Activated naive CD4-positive, alpha-beta T cell (primary cell): ENCODE measurements at places on chromosomes 16 and 17.
A peak's percentile ranks its signal among the peaks of the same experiment; 100 is the strongest.

DNA sequence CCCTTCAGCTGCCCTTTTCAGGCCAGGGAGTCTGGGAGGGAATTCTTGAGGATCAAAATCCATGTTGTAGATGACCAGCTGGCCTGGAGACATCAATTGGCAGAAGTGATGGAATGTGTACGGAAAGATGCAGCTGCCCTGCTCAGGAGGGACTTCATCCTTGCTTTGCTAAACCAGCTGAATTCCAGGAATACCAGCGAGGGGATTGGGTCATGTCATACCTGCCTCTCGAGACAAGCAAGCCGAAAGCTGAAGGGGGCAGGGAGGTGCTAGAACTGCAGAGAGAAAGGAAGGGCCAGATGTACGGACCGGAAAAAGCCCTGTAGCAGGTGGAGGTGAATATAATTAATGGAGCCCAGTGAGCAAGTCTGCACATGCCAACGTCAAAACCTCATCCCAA, 25.6 kb upstream of the NTN1 start:
- no peak for DNase-seq

DNA sequence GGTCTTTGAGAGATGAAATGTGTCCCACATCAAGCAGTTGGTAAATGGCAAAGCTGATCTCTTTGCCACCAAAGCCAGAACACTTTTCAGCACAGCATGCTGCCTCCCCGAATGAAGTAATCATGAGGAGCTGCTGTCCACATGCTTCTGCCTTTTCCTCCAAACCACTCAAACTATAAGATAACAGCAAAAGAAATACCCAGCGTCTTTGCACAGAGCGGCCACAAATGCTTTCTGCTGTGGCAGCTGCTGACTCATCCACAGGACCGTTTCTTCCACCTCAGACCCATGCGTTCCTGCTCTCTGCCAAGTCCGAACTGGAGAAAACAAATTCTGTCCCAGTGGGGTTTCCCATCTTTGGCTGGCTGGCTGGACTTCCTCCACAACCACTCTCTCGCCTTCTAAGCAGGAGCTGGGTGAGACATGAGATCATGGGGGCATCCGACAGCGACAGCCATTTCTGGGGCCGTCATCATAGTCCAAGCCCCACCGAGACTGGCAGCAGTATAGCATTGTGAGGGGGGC, 27.1 kb downstream of the TBC1D3B start:
- DNase-seq = no peak

GRCh38 chr17:60640503-60640902, 37.1 kb upstream of the BCAS3 start:
- no peak for DNase-seq

GRCh38 chr17:46943501-46944393, 20.8 kb downstream of the GOSR2 start:
- DNase-seq = no peak

- DNase-seq = no peak
Observed at GRCh38 chr17:73232587-73233373, 28.9 kb downstream of the CPSF4L start.

- DNase-seq = no peak
Observed at GRCh38 chr16:30559690-30560089, 1.5 kb upstream of the ZNF764 start.

DNA sequence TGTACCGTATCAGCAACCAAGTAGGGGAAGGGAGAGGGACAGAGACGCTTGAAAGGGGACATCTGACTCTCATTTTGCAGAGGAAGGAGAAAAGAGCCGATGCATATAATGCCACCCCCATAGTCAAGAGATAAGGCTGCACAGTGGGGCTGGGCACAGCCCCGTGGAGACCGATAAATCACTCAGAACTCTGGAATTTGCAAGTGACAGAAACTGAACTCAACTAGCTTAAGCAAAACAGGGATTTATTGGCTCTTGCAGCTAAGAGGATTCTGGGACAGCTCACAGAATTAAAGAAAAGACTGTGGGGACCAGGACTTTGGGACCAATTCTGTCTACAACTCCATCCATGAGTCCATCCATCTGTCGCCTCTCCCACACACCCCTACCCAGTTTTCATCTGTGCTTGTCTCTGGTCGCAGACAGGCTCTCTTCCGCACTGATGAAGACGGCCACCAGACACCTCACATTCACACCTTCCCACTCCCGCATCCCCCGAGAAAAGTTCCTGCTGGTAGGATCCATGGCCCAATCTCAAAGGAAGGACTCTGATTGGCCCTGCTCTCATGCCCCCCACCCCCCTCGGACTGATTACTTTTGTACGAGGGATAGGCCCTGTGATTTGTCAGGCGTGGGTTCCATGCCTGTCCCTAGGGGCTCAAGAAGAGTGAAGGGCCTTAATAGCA, 105.9 kb upstream of the RPL38 start:
- DNase-seq = no peak

- DNase-seq = no peak
Observed at GRCh38 chr16:12024429-12024828, 47.9 kb downstream of the SNX29 start.

DNA sequence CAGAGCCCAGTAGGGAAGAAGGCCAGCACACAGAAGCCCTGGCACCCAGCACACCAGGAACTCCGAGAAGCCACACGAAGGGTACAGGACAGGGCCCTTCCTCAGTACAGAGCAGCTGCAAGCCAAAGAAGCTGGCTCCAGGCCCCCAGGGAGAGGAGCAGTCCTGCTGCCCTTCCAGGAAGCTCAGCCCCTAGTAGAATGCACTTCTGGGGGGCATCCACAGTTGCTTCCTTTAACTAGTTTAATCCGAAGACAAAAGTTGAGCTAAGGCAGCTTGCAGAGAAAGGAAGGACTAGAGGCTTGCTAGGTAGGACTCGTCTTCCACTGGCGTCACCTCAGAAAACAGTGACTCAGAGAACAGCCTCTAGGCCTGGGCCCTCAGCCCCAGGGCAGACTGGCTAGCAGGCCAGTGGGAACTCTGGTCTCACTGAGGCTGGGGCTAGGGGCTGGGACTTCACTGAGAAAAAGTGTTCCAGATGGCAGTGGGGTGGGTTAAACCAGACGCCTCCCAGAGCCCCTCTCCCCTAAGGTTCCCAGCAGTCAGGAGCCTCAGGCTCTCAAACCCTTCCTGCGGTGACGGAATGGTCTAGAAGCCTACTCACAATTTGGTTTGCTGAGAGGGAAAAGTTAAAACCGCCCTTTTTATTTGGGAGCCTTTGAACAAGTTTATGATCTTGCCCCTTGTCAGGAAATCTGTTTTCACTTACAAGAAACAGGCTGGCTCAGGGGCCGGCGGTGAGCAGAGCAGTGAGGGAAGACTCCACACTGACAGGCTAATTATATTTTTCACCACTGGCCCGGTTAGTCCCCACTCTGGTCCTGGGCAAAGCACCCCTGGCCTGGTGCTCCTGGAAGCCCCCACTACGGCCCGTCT, 41.4 kb downstream of the ACTG1 start:
- DNase-seq = no peak

DNA sequence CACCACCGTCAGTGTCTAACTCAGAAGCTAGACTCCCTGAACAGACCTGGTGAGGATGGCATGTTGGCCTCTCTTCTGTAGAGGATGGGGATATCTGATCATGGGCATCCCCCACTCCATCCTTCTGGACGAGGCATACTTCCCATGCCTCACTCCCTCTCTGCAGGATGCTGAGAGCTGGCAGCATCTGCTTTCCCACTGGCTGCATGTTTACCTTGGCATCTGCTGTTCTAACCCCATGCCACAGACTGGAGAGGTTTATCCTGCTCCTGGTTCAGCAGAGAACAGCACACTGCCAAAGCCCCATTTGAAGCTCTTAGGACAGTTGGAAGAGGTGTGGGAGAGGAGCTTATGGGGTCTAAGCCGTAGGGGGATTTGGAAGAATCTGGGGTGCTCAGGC, 46.0 kb downstream of the YPEL2 start:
- DNase-seq = no peak

DNA sequence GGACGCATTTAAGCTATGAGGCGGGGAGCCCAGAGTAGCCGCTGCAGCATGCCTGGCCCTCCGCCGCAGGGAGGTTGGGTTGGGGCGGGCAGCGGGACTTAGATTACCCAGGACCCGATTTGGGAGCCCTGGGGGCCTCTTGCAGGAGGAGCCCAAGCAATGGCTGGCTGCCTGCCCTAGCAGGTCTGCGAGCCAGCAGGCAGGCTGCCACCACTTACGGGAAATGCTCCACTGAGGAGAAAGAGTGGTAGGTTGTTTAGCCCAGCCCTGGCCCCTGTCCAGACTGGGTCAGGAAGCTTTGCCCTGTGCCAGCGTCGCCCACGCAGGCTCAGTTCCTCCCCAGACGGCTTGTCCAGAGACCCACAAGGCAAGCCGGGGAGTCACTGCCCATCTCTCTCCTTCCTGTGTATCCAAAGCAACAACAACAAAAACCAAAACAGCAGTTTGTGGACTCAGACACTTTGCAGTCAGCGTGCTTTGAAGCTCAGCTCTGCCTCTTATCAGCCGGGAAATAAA, 10.3 kb upstream of the TVP23A start:
- no peak for DNase-seq

- DNase-seq = no peak
Observed at GRCh38 chr17:60891149-60891548, 213.5 kb downstream of the BCAS3 start.

- DNase-seq = no peak
Observed at GRCh38 chr16:73396556-73396955, 348.6 kb upstream of the ZFHX3 start.

DNA sequence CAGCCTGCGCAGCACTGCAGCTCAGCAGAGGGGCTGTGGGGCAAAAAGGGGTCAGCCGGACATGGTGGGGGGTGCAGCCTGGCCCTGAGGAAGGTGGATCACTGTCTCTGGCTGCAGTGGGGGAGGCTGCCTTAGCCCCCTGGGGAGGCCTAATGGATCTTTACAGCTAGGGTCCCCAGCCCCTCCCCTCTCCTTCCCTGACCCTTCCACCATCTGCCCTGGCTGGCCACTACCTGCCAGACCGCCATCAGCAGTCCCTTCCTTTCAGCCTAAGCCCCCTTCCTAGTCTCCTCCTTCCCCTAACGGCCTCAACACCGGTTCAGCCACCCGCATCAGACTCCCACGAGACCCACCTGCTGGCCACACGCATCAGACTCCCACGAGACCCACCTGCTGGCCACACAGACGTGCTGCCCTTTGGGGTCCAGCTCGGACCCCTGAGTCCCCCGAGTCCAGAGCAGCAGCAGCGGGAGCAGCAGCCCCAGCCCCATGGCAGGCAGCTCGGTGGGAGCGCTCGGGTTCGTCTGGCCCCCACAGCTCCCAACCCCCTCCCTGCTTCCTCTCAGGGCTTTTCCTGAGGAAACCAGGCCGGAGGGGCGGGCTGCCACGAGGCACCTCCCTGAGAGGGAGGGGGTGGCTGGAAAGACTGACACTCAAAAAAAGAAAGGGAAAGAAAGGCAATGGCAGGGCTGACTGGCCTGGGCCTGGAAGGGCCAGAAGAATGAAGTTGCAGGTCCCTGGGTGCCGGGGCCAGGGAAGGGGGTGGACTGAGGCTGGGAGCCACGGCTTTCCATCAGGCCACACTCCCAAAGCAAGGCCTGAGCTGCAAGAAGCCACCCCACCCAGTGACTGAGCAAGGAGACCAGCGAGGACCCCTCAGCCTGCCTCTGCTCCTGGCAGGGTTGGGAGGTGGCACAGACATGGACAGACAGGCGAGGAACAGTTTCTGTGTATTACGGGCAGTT, at the start of gene SCARF1:
Gene SCARF1, minus strand, starts transcription at position 526 of the 965 bp plus-strand sequence. Its CDS starts 35 bp downstream, at position 491.
- DNase-seq = no peak

GRCh38 chr16:12149971-12150370, 173.4 kb downstream of the SNX29 start:
- no peak for DNase-seq

GRCh38 chr17:10513299-10514067, 4.9 kb downstream of the MYH1 start:
- DNase-seq = no peak

GRCh38 chr17:4678448-4679026, 25.4 kb downstream of the PELP1 start:
- no peak for DNase-seq

DNA sequence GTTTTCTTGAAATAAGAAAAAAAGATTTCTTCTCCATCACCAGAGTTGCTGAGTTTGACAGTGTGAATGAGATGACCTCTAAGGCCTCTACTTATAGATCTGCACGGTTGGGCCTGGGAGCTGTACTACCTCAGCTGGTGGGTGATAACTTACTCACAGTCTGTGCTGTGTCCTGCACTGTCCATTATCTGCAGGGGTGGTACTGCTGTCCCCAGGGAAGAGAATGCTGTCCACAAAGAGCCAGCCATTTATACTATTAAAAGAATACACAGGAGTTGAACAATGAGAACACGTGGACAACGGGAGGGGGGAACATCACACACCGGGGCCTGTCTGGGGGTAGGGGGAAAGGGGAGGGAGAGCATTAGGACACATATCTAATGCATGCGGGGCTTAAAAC, 655.3 kb downstream of the WWOX start:
- DNase-seq = no peak

DNA sequence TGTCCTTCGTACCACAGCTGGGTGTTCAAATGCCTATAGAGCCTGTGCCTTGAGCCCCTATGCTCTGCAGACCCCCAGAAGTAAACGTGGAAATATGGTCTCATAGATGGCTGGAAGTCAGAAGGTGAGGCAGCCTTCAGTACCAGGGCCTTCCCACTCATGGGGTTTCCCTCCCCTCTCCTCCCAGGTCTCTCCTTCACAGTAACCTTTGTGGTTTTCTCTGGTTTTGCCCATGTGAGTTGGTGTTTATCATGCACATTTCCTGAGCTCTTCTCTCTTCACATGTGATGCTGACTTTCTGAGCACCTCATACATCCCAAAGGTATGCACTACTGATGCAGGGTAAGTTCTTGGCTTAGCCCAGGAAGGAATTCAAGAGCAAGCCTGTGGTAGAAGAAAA, 35.4 kb downstream of the TMEM114 start:
- DNase-seq = no peak

GRCh38 chr17:49575679-49576087, at the start of gene NXPH3:
Gene NXPH3 (plus strand): TSS chr17:49575871. CDS start chr17:49576220, 349 bp downstream.
- DNase-seq = peak; percentile 30

GRCh38 chr16:30914830-30915229, 8.5 kb upstream of the FBXL19 start:
- no peak for DNase-seq

DNA sequence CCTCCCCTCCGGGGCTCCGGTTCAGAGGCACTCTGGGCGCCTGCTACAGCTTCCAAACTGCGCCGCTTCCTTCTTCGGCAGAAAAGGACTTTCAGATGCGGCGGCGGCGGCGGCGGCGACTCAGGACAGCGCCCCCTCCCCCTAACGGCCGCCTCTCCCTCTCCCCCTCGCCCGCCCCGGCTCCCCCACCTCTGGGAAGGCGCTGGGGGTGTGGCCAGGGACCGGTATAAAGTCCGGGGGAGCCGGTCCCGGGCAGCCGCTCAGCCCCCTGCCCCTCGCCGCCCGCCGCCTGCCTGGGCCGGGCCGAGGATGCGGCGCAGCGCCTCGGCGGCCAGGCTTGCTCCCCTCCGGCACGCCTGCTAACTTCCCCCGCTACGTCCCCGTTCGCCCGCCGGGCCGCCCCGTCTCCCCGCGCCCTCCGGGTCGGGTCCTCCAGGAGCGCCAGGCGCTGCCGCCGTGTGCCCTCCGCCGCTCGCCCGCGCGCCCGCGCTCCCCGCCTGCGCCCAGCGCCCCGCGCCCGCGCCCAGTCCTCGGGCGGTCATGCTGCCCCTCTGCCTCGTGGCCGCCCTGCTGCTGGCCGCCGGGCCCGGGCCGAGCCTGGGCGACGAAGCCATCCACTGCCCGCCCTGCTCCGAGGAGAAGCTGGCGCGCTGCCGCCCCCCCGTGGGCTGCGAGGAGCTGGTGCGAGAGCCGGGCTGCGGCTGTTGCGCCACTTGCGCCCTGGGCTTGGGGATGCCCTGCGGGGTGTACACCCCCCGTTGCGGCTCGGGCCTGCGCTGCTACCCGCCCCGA, at the start of gene IGFBP4:
Gene IGFBP4, plus strand, starts transcription at position 255 of the 792 bp plus-strand sequence. Its CDS starts 286 bp downstream, at position 541.
- DNase-seq = peak; percentile 65

GRCh38 chr17:65417406-65418221, 143.8 kb downstream of the AXIN2 start:
- DNase-seq = no peak

GRCh38 chr17:53472586-53472985, 350.1 kb upstream of the KIF2B start:
- no peak for DNase-seq
